NCI-H226 (cell line): ENCODE measurements at places on chromosomes 7 and 10.

GRCh38 chr10:74282848-74283210 lies 131.8 kb downstream of the ADK start:
- no peak for DNase-seq

DNA sequence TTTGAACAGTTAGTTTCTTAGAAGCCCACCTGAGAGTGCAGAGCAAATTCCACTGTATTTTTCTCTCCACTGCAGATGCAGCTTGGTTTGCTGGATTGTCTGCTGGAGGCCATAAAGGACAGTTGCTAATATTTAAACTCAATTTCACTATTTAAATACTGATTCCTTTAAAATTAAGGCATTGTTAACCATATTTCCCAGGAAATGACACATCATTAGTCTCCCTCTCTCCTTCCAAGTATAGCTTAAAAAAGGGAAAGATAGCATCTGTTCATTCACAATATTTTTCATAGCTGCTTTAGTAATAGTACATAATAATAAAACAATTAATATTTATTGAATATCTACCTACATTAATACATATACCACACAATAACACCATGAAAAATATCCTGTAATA lies 252.9 kb downstream of the HGF start:
- DNase-seq = no peak

GRCh38 chr7:10655031-10655430 lies 318.6 kb upstream of the PHF14 start:
- DNase-seq = no peak

DNA sequence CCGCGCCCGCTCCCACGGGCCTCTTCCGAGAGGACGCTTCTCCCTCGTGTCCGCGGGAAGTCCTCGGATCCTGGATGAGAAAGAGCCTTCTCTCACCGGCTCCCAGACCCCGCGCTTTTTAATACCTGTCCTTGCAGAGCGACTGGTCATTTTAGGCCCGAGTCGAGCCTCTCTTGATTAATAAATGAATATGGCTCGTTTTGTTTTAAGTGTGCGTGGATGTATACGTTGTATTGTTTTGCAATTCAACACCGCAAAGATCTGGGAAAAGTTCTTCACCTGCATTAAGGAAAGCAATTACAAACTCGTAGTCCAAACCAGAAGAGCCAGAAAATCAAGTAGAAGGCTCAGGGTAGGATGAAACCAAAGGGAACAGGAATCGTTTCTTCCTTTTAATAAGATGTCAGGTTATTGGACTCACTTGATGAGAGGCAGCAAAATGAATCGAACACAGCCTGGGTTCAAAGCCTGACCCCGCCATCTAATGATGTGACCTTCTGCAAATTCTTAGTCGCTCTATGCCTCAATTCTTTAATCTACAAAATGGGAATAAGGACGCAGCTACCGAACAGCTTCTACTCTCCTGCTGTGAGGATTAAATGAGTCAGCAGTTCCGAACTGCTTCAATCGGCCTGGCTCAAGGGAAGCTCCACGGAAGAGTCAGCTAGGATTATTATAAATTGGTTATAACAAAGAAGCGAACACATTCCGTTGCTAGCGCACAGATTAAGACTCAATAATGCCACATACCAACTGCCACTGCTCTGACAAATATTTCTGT lies 277.8 kb upstream of the NEBL start:
- no peak for DNase-seq

- no peak for DNase-seq
These were observed 50.5 kb downstream of the VIPR2 start for GRCh38 chr7:159094023-159094740.

GRCh38 chr10:120121768-120122167 lies 229.2 kb downstream of the SEC23IP start:
- no peak for DNase-seq

DNA sequence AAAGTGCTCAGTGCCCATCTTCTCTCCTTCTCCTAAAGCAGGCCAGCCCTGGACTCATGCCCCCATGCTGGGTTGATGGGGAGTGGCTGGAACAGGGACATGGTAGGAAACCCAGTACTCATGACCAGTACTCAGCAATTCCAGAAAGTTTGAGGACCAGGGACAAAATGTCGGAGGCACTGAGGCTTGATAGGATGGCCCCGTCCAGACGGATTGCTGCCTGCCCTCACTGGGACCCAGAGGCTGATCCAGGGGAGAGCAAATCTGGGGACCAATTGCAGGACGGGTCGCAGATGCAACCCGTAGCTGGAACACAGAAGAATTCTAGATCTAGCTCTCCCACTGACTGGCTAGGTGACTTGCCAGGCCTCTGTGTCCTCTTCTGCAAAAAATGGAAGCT lies 5.1 kb downstream of the ZCCHC24 start:
- no peak for DNase-seq

DNA sequence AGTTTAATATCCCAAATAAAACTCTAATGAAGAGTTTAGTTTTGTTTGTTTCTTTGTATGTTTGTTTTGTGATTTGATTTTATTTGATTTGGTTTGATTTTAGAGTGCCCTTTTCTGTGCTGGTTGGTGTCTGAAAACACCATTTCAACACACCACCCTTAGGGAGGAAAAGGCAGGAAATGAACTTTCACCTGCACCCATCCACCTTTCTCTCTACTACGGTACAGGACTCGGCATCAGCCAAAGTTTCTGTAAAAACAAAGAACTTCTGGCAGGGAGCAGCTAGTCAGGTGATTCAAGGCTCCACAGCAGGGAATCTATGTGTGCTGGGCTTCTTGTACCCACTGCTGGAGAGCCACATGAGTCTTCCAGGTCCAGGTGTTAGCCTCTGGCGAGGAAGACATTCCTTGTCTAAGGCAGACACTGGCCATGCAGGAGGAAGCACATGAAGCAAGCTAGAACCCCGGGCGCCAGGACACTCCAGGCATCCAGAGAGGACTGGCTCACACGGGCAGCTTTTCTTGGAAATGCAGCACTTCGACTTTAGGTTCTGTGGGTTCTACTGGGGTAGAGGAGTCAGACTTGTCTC lies 22.1 kb upstream of the STK17A start:
- DNase-seq = no peak

DNA sequence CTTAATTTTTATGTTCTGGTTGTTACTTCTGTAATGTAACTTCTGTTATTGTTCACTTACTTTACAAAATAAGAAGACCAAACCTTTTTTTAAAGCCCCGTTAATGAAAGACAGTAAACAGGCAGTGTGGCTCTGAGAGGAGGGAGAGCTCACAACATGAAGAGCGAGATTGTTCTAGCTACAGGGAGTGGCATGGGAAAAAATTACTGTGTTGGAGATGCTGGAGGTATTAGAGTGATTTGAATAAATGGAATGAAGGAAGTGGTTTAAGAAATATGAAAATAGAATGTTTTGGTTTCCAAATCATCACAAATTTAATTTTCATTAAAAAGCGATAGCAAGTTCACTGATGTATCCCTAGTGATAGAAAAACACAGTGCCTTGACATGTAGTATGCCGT lies 31.8 kb downstream of the REEP3 start:
- peak; percentile 74 for DNase-seq

- DNase-seq = peak; percentile 60
These were observed 418.9 kb downstream of the MDFIC start for GRCh38 chr7:115340828-115341227.

GRCh38 chr10:66981361-66982052 lies 55.7 kb downstream of the LRRTM3 start:
- DNase-seq = no peak

DNA sequence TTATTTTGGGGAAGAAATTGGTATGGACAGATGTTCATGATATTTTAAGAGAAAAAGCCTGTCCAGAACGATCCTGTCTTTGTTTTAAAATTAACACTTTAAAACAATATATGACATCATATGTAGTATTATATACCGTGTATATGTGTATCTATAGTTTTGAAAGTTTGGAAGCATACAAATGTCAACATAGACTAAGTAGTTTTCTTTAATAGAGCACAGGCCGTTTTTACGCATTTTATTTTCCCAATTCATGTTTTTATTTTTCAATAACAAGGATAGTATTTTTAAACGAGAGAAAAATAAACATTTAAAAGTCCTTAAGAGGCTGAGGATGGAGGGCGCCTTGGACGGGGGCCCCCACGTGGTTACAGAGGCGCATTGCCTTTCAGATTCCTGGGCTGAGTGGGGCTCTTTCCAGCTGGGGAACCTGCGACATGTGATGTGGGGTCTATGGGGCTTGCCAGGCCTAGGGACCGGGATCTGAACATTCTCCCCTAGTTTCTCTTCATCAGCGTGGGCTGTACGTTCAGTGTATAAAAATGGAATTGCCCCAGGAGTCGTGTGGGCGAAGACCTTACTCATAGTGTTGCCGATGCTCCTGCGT lies 127.8 kb upstream of the ZNF746 start:
- DNase-seq = no peak

GRCh38 chr10:88207121-88207546 lies 343.7 kb downstream of the PTEN start:
- no peak for DNase-seq

- DNase-seq = peak; percentile 64
These were observed 628.7 kb downstream of the TYW1 start for GRCh38 chr7:67625257-67625737.

GRCh38 chr10:114577133-114577532 lies 80.9 kb downstream of the ABLIM1 start:
- DNase-seq = peak; percentile 14

DNA sequence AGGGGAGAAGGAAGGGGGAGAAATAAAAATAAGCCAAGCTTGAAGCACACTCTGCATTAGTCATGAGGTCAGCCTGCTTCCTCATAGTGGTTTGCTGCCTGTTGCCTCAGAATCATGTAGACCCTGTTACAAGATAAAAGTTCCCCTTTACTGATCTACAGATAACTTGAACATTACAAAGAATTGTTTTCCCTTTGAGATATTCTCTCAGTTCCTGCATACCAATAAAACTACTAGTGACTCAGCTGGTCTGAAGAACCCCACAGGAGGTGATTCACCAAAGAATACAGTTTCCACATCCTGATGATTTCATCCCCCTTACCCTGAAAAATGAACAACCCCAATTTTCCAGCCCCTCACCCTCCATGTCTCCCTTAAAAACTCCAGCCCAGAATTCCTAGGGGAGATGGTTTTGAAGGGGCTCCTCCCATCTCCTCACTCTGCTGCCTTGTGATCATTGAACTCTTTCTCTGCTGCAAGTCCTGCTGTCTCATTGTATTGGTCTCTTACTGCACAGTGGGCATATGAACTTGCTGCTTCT lies 31.5 kb upstream of the NRP1 start:
- DNase-seq = peak; percentile 80

DNA sequence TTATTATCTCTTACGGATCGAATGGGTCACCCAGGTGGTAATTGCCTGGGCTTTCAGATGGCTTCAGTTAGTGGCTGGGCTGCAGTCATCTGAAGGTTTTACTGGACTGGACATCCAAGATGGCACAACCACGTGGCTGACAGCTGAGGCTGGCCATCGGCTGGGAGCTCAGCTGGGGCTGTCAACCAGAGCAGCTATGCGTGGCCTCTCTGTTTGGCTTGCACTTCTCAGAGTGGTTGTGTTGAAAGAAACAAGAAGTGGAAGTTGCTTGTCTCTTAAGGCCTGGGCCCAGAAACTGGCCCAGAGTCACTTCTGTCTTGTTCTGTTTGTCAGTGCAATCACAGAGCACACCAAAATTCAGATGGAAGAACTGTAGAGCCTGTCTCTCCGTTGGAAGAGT lies 5.7 kb upstream of the GDI2 start:
- no peak for DNase-seq

- no peak for DNase-seq
These were observed 223.0 kb downstream of the SORCS1 start for GRCh38 chr10:106941297-106942034.

GRCh38 chr7:34844406-34844805 lies 186.4 kb downstream of the NPSR1 start:
- no peak for DNase-seq

GRCh38 chr10:70652761-70653657 lies 19.3 kb upstream of the ADAMTS14 start:
- no peak for DNase-seq

DNA sequence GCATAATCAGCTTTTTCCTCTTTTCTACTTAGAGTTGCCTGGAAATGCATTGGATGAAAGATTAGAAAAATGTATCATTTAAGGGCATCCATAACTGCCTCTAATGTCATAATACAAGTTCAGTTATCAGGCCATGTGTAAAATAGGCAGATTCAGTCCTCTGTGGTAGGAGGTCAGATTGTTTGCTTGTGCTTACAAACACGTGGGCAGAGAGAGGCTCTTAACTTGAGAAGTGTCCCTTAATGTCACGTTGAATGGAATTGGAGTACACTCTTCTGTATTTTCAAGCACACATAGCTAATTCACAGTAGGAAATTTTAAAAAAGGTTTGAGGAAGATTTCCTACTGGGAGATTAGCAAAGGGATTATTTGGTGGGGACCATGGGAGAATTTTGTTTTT lies 359.8 kb upstream of the MTPN start:
- no peak for DNase-seq

GRCh38 chr10:43706166-43706565 lies 57.5 kb upstream of the ZNF32 start:
- no peak for DNase-seq

DNA sequence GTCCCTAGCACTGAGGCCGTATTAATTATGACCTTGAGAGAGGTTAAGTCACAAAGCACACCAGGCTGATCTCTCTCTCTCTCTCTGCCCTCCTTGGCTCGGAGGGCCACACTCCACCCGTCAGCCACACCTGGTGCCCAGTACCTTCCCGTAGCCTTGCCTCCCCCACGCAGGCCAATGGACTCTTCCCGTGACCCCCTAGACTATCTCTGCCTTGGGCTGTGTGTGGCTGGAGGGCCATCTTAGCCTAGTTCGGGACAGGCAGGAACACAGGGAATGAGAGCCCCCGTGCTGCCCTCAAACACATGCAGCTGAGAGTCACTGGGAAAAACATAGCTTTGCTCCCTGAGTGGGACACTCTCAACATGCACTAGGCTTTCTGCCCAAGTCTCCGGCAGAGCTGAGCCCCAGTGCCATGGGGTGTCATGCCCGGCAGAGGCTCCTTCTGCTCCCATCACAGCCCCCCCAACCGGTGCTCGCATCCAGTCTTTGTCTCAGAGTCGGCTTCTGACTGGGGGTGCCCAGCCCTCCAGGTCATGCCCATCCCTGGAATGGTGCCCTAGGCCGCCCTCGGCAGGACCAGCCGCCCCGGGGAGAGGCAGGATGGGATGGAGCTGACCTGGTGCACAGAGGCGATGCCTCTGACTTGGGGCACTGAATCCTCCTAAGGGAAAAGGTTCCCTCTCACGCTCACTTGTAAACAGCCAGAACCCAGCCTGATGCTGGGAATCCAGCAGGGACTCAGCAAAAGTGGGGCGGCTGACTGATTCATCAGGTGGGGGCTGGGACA lies 63.0 kb downstream of the TCERG1L start:
- DNase-seq = no peak

- DNase-seq = no peak
These were observed 31.0 kb upstream of the MKI67 start for GRCh38 chr10:128156999-128157755.

GRCh38 chr10:132107949-132108877 lies 42.5 kb downstream of the JAKMIP3 start:
- no peak for DNase-seq
